Astrocyte (in vitro differentiated cells and primary cell): ENCODE measurements at places on chromosomes 4 and X. TPM values are rescaled to one million over a fixed set of nuclear protein-coding genes. Genes with fewer than 3 reads are reported as not detected.

GRCh38 chr4:123304151-123304964, 92.2 kb upstream of the SPRY1 start:
- H3K27ac ChIP-seq = no peak overlapping the region
- H3K36me3 ChIP-seq = no peaks in the 10 kb centered on the region
- H3K4me3 ChIP-seq = no peak overlapping the region
- DNase-seq = no peak
- no peaks in the 10 kb centered on the region for H3K4me1 ChIP-seq

- H3K4me3 ChIP-seq = no peak overlapping the region
- no peaks in the 10 kb centered on the region for H3K27me3 ChIP-seq
- DNase-seq = no peak
- peaks cover 6% of the 10 kb centered on the region for H3K4me1 ChIP-seq
Measured at GRCh38 chr4:176334066-176334465, 14.3 kb downstream of the SPCS3 start.

DNA sequence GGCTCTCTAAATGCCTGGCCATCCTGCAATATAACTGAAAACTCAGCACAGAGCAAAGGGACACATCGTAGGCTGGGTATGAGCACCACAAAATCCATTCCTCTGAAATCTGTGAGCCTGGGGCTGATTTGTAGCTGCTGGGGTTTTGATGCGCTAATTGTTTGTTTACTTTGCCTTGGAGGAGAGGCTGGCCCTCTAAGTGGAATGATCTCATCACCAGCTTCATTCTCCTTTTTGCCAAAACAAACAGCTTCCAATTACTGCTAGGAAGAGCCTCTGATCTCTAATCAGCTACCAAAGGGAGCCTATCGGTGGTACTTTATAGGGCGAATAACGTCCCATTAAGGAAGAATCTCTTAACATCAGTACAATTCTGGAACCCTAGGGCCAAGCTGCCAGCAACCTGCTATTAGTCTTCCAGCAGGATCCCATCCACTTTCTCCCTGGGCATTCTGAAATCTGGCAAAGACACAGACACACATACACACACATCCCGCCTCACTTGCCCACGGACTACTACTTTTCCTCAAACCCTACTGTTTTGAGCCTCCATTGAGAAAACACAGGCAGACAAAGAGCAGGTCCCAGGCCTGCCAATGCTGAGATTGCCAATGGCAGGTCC, 5.8 kb downstream of the ANOS1 start:
- H3K27ac ChIP-seq = no peak overlapping the region
- no peak overlapping the region for H3K4me3 ChIP-seq
- peak; percentile 64 for DNase-seq

The DDIT4L gene
- 0.14 and 1.5 TPM in 2 replicates for total RNA-seq

The SORCS2 gene
- 13.8 and 25.7 TPM in 2 replicates for total RNA-seq

The ODAPH gene
- total RNA-seq = 55.3 TPM in 2 replicates
